ENCODE measurements at places on chromosomes 6 and 20. TPM values are rescaled to one million over a fixed set of nuclear protein-coding genes. Genes with fewer than 3 reads are reported as not detected.

The TOMM6 gene
- total RNA-seq: 310 TPM

- H3K4me3 ChIP-seq: peak overlapping the region; percentile 75
- peak overlapping the region; percentile 65 for H3K27ac ChIP-seq
- DNase-seq: peak; percentile 71
- peaks cover 36% of the 10 kb centered on the region for H3K27me3 ChIP-seq
- H3K36me3 ChIP-seq: peaks cover 2% of the 10 kb centered on the region
Measured at GRCh38 chr6:32664827-32665362, 1.6 kb downstream of the HLA-DQB1 start.

DNA sequence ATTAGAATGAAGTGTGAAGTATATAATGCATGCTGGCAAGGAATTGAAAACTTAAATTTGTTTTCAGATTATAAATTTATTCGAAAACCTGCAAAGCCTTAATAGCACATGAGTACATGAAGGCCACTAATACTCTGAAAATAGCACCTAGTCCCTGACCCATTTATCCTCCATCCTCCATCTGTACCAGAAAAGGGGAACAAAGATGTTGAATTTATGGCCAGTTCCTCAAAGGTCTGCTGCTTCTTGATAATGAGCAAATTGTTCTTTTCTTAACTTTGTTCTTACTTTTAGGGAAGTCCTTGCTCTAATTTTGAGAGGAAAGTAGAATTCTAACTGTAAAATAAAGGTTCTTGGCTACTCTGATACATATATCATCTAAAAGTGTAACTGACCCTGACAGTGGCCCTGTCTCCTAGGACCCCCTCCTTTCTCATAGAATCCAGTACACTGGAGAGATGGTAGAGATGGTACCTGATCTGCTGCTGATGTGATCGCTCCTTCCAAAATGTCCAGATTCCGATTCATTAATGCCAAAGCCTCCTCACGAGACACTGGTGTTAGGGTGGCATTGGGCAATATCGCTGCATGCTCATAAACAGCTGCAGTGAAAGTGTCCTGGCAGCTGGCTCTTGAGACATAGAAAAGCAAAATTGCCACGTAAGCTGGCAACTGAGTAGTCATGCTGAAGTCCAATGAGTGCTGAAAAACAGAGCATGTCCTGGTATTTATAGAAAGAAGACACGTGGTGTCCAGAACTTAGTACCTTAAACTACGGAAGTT, at the start of gene VNN1:
VNN1 (minus strand) TSS at position 704 of the 783 bp plus-strand sequence; CDS start at position 684, 20 bp downstream.
- no peak within 1 kb of the TSS for H3K27ac ChIP-seq
- peaks cover 10% of the 10 kb centered on the region for H3K27me3 ChIP-seq
- no peaks in the 10 kb centered on the region for H3K36me3 ChIP-seq

DNA sequence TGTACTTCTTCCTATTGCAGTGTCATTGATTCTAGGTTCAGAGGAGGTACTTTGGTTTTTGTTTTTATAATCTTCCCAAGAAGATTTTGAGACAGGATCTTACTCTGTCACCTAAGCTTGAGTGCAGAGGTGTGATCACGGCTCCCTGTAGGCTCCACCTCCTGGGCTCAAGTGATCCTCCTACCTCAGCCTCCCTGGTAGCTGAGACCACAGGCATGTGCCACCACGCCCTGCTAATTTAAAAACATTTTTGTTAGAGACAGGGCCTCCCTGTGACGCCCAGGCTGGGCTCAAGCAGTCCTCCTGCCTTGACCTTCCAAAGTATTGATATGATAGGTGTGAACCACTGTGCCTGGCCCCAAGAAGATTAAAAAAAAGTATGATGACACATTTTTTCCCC, 3.4 kb upstream of the SLC17A5 start:
- peak; percentile 67 for DNase-seq
- H3K4me3 ChIP-seq: no peak overlapping the region
- H3K27me3 ChIP-seq: no peaks in the 10 kb centered on the region
- peak overlapping the region; percentile 27 for H3K27ac ChIP-seq
- H3K36me3 ChIP-seq: no peaks in the 10 kb centered on the region

The LINC00237 gene
- not detected for total RNA-seq

- no peak overlapping the region for H3K27ac ChIP-seq
- H3K36me3 ChIP-seq: no peaks in the 10 kb centered on the region
- H3K27me3 ChIP-seq: no peaks in the 10 kb centered on the region
- no peak for DNase-seq
- H3K4me1 ChIP-seq: no peaks in the 10 kb centered on the region
Measured at GRCh38 chr6:65908065-65908464, 201.0 kb upstream of the EYS start.

- H3K36me3 ChIP-seq: peaks cover 13% of the 10 kb centered on the region
- peaks cover 43% of the 10 kb centered on the region for H3K4me1 ChIP-seq
- H3K27me3 ChIP-seq: no peaks in the 10 kb centered on the region
- H3K27ac ChIP-seq: peak overlapping the region; percentile 57
- H3K4me3 ChIP-seq: peak overlapping the region; percentile 72
Measured at GRCh38 chr6:36195471-36196112, 952 bp upstream of the BRPF3 start.

- no peak overlapping the region for H3K27ac ChIP-seq
- no peak for DNase-seq
- H3K27me3 ChIP-seq: no peaks in the 10 kb centered on the region
- H3K4me1 ChIP-seq: peaks cover 47% of the 10 kb centered on the region
- peaks cover 80% of the 10 kb centered on the region for H3K36me3 ChIP-seq
- H3K4me3 ChIP-seq: no peak overlapping the region
Measured at GRCh38 chr6:111677249-111677990, 71.7 kb upstream of the TRAF3IP2 start.

The C20orf141 gene
- total RNA-seq: not detected

- no peaks in the 10 kb centered on the region for H3K27me3 ChIP-seq
- DNase-seq: no peak
- peaks cover 64% of the 10 kb centered on the region for H3K36me3 ChIP-seq
- H3K4me1 ChIP-seq: peaks cover 4% of the 10 kb centered on the region
- no peak overlapping the region for H3K27ac ChIP-seq
Measured at GRCh38 chr6:150992703-150993102, 127.2 kb downstream of the MTHFD1L start.

DNA sequence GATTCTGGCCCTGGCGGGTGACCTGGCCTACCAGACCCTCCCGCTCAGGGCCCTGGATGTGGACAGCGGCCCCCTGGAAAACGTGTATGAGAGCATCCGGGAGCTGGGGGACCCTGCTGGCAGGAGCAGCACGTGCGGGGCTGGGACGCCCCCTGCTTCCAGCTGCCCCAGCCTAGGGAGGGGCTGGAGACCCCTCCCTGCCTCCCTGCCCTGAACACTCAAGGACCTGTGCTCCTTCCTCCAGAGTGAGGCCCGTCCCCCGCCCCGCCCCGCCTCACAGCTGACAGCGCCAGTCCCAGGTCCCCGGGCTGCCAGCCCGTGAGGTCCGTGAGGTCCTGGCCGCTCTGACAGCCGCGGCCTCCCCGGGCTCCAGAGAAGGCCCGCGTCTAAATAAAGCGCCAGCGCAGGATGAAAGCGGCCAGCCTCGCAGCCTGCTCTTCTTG, 868 bp upstream of the SLC2A4RG start:
- H3K4me3 ChIP-seq: peak overlapping the region; percentile 38
- H3K27me3 ChIP-seq: no peaks in the 10 kb centered on the region
- H3K27ac ChIP-seq: no peak overlapping the region
- H3K4me1 ChIP-seq: peaks cover 26% of the 10 kb centered on the region
- peaks cover 9% of the 10 kb centered on the region for H3K36me3 ChIP-seq

GRCh38 chr20:49480236-49480635, 2.2 kb downstream of the KCNB1 start:
- H3K4me3 ChIP-seq: no peak overlapping the region
- no peak for DNase-seq
- H3K4me1 ChIP-seq: peaks cover 5% of the 10 kb centered on the region
- H3K36me3 ChIP-seq: no peaks in the 10 kb centered on the region
- no peak overlapping the region for H3K27ac ChIP-seq
- H3K27me3 ChIP-seq: peaks cover 44% of the 10 kb centered on the region

GRCh38 chr6:43570876-43571441, 4.9 kb downstream of the XPO5 start:
- DNase-seq: peak; percentile 10
- no peak overlapping the region for H3K4me3 ChIP-seq
- no peaks in the 10 kb centered on the region for H3K27me3 ChIP-seq
- peaks cover 26% of the 10 kb centered on the region for H3K4me1 ChIP-seq
